ENCODE measurements at places on chromosomes 11 and 22.
A peak's percentile ranks its signal among the peaks of the same experiment; 100 is the strongest.

DNA sequence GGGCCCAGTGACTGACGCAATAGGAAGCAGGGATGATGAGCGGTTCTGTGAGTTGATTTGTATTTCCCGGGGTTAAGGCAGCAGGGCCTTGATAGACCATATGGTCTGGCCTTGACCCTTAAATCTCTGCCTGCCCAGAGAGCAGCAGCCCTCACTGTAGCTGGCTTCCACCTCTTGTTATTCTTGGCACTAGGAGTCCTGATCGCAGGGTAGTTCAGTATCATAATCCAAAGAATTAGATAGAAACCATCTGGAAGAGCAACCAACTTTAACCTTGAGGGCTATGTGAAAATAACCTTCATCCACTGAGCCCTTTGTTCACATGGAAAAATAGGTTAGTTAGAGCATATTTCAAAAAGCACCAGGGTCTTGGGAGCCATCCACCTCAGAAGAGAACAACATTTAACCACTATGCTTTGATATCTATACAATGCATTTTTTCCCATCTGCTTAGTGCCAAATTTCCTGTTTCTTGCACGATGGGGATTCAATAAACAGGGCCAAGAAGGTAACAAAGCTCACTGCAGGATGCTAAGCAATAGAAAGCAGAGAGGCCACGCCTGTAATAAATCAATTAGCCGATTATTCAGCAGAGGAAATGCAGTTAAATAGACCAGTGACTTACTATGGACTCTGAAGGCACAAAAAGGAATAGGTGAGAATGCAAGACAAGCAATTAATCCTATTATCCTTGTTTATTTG, 761.3 kb downstream of the OPCML start:
- DNase-seq = no peak

GRCh38 chr11:117299351-117300282, 8.5 kb downstream of the BACE1-AS start:
- DNase-seq = no peak

DNA sequence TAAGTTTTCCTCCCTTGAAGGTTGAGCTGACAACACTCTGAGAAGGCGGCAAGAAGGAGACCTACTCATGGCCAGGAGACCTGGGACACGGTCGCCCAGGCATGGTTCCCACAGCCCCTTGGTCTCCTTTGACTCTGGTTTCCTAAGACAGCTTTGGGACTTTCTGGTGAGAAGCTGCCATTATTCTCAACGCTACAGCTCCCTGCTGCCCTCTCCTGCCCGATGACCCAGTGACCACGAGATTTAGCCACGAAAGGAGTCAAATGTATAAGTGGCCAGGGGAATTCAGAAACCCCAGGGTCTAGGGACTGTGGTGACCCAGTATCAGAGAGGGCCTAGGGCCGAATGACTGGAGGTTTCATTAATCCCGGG, 699 bp upstream of the SDF2L1 start:
- peak; percentile 57 for DNase-seq

GRCh38 chr11:63869171-63869591, 30.3 kb downstream of the MARK2 start:
- DNase-seq = no peak

DNA sequence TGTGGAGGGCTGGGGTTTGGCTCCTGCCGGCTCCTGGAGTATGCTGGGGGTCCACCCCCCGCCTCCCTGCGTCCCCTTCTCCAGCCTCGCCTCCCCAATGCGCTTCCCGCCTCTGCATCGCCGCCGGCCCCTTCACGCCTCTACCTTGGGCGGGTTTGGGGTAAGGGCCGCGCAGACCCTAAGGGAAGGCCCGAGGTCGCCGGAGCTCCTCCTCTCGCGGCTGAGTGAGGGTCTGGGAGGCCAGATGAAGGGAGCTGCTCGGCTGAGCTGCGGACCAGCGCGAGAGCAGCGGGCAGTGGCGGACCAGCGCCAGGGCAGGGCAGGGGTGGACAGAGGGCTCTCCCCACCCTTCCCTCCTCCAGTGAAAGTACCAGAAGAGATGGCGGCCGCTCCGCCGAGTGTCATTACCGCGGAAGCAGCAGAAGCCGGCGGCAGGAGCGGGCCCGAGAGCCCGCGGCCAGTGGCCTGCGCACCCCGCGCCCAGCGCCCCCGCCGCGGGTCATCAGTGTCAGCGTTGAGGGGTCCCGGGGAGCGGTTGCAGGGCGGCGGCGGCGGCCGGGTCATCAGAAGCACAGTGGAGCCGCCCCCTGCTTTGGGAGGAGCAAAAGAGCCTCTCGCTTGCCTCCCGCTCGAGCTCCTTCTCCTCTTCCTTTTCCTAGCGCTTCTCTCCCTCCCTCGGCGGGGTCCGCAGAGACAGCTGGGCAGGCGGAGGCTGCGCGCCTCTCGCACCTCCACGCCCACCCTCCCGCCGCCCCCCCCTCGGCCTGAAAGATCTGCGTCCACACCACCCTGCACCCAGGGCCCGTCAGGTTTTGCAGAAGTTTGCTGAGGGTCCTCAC, 255.6 kb upstream of the CADM1 start:
- DNase-seq = peak; percentile 34

- no peak for DNase-seq
These were observed 6.3 kb downstream of the CRY2 start for GRCh38 chr11:45853332-45854219.

All from neural crest cell (in vitro differentiated cells).